ENCODE measurements at places on chromosomes 5 and 9.

DNA sequence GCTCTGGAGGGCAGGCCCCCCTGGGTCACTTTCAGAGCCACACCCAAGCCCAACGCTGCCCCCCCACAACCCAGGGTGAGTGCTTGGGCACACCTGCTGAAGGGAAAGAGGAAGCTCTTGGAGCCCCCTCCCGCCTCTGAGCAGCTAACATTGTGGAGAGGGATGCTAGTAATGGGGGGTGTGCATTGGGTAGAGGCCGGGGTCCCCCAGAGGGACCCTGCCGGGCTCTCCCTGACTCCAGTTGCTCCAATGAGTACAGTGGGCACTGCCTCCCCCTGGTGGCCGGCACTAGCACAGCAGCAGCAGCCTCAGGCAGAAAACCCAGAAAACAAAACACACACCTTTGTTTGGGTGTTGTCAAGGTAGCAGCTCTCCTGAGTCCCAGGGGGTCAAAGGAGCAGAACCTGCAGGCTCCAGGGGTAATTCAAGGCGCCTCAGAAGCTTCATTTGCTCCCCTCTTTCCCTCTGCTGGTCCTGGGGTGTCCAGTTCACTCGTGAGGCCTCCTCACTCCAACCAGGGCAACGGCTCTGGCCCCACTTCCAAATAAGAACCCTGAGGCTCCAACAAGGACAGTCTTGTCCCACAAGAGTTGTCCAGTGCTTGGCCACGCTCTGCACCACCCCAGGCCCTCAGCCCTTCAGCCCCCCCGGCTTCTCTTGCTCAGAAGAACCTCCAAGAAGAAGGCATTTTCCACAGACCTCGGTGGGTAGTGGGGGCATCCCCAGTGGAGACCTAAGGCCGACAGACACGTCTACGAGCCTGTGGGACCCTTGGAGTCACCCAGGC, 16.1 kb downstream of the GBGT1 start:
- peak; percentile 62 for DNase-seq

- DNase-seq: no peak
Measured at GRCh38 chr5:41416336-41416735, 94.1 kb downstream of the PLCXD3 start.

GRCh38 chr9:78559449-78559885, 262.5 kb downstream of the PSAT1 start:
- peak; percentile 82 for DNase-seq

- DNase-seq: no peak
Measured at GRCh38 chr5:35230038-35230611, at the start of gene PRLR. PRLR (minus strand) TSS chr5:35230487; CDS start chr5:35089620, 140,867 bp downstream.

GRCh38 chr5:75340714-75341478, 3.9 kb downstream of the HMGCR start:
- no peak for DNase-seq

- no peak for DNase-seq
Measured at GRCh38 chr5:180636016-180636402, 13.4 kb downstream of the FLT4 start.

DNA sequence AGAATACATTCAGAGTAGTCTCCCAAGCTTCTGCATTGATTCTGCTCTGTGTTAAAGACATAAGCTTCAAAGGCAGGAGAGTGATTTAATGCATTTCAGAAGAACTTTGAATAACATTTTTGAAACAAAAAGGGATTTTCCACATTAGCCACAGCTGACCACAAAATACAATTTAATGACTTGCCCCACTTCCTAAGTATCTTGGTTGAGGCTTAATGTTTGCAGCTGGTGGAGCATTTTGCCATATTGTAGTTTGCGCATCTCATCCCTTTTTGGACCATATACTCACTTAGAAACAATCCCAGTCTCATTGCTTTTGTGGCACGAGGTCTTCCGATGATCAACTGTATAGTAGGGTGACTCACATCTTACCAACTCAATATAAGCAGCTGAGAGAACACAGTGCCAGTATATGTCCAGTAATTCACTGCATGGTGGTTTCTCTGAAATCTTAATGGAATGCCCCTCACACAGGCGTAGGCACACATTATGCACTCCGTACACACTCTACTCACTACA, 455.8 kb upstream of the PTGER4 start:
- peak; percentile 100 for DNase-seq

- DNase-seq: no peak
Measured at GRCh38 chr5:151430731-151431130, 16.7 kb upstream of the SLC36A1 start.

DNA sequence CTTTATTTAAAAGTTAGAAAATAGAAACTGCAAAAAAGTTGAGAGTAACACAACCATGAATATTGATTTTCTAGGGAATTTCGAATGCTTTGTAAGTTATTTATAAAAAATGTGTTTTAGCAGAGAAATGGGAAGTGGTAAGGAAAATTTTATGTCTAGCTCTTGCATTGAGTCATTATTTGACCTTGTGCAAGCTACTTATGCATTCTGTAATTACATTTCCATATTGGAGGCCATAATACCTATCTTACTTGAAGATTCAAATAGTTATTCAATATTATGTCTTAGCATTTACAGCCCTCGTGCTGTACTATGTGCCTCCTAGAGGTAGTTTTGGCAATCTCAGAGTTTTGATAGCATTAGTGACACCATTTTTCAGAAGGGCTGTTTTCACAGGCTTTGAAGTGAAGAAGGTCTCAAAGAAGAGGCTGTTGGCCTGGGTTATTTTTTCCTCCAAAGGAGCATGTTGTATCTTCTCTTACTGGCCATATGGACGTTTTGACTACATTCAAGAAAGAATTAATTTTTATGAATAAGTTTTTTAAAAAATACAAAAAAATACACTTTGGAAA, 7.4 kb upstream of the DAP start:
- DNase-seq: no peak

GRCh38 chr5:91146230-91146629, 236.9 kb downstream of the ARRDC3 start:
- no peak for DNase-seq

DNA sequence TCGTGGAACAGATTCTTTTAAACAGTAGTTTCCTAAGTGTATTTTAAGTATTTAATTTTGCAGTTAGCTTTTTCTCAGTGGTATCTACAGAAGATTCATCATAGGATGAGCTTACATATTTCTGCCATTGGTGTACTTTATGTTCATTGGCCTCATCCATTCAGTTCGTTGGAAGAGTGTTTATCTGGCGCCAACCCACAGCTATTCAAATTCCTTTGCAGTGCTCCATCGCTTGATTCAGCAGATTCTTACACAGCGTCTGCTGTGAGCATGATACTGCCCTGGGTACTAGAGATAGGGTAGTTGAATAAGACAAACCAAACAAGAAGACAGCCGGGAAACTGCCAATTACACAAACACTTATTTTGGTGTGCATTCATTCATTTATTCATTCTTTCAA, 55.1 kb downstream of the NUP214 start:
- no peak for DNase-seq

DNA sequence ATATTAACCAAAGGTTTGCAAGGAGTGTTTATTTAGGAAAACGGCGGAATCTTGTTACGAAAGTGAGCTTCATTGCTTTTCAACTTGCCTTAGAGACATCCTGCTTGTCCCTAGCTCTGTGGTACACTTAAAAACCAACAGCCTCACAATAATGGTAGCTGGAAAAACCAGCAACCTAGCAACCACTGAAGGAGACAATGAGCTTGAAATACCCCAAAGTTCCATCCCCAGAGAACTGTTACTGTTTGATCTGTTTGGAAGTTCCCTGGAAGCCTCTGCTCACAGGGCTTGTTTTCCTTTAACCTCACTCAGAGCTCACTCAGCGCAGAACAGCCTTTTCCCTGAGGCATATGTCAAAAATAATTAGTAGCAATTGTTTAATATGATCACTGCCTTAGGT, 43.2 kb downstream of the SH3TC2 start:
- DNase-seq: no peak

DNA sequence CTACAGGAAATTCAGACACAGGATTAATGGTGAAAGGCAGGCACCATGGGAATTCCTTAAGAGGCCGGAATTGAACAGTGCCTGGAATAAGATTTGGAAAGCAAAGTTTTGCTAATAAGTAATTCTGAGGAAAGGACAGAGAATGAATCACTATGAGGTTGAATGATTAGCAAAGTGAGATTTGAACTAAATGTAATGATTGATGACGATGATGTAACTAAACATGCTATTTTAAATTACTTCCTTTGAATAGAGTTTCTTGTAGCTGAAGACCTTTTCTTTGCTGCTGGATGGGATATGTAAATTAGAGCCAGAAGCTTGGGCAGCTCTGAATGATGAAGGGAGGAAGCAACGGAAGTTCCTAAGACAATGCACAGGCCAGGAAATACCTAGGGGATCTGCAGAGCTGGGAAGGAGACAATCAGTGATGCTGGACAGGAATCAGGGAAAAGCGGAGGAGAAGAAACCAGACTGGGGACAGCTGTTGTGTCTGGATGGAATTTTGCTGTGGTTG, 482.0 kb downstream of the PSAT1 start:
- peak; percentile 55 for DNase-seq

DNA sequence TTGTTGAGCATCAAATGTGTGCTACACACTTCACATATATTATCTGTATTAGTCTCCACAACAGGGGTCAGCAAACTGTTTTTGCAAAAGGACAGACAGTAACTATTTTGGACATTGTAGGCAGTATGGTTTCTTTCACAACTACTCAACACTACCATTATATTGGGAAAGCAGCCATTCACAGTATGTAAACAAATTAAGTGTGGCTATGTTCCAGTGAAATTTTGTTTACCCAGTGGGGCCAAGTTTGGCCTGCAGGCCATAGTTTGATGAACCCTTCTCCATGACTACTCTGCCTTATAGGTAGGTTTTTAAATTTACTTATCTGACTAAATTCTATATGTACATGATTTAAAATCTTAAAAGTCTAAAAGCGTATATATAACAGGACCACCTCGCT, 13.0 kb upstream of the FAM151B start:
- no peak for DNase-seq

DNA sequence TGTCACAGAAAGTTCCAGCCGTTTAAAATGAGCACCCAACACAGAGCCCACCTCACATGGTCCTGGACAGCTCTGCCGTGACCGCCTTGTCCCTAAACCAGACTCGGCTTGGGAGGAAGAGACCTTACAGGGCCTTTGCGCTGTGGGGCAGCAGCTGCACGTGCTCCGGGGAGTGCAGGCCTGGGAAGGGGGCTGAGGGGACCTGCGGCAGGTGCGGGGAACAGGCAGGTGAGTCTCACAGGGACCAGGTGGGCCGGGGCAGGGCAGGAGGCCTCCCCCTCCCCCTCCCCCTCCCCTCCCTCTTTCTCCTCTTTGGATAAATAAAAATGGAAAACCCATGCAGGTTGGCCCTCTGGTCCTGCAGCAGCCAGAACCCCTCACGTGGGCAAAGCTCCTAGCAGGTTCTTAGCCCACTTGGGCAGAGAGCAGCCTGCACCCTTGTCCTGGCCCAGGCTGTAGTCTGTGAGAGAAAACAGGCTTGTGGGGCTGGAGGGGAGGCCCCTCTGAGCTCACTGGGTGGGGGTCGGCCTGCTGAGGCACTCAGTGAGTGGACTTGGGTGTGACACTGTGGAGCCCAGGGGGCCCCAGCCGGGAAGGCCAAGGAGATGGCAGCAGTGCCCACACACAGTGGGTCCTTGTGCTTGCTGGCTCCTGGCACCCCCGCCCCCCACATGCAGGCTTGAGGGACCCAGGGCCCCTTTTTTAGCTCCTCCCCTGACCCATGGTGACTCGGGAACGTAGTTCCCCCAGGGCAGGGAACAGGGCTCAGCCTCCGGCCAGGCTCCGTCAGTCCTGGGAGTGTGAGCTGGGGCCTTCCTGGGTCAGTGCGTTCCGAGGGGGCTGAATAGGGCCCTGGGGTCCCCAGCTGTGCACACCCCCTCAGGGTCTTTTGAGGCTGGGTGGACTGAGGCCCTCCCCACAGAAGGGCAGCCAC, 40.0 kb upstream of the CACNA1B start:
- no peak for DNase-seq
